ENCODE measurements at places on chromosomes 5 and 9. TPM values are rescaled to one million over a fixed set of nuclear protein-coding genes. Genes with fewer than 3 reads are reported as not detected.
A peak's percentile ranks its signal among the peaks of the same experiment; 100 is the strongest.

GRCh38 chr5:16852251-16853005 is 83.7 kb downstream of the MYO10 start:
- no peaks in the 10 kb centered on the region for H3K27me3 ChIP-seq
- no peak for DNase-seq

- peak overlapping the region; percentile 6 for H3K4me3 ChIP-seq
- DNase-seq: no peak
- H3K27ac ChIP-seq: peak overlapping the region; percentile 51
- H3K27me3 ChIP-seq: no peaks in the 10 kb centered on the region
- no peaks in the 10 kb centered on the region for H3K36me3 ChIP-seq
Observed at GRCh38 chr9:136527721-136528710, 17.8 kb downstream of the NOTCH1 start.

GRCh38 chr5:32231929-32232328 is 57.8 kb upstream of the GOLPH3 start:
- no peak for DNase-seq
- peaks cover 32% of the 10 kb centered on the region for H3K4me1 ChIP-seq
- H3K4me3 ChIP-seq: no peak overlapping the region
- H3K27ac ChIP-seq: no peak overlapping the region

- no peaks in the 10 kb centered on the region for H3K27me3 ChIP-seq
- H3K36me3 ChIP-seq: peaks cover 2% of the 10 kb centered on the region
- peaks cover 31% of the 10 kb centered on the region for H3K4me1 ChIP-seq
- DNase-seq: no peak
- peak overlapping the region; percentile 14 for H3K27ac ChIP-seq
- H3K4me3 ChIP-seq: no peak overlapping the region
Observed at GRCh38 chr5:113047234-113047633, 70.6 kb downstream of the DCP2 start.

GRCh38 chr5:151254556-151254955 is 1.6 kb downstream of the GM2A start:
- no peak overlapping the region for H3K27ac ChIP-seq
- peaks cover 15% of the 10 kb centered on the region for H3K4me1 ChIP-seq
- H3K36me3 ChIP-seq: no peaks in the 10 kb centered on the region

- no peak for DNase-seq
- peaks cover 20% of the 10 kb centered on the region for H3K36me3 ChIP-seq
- H3K27me3 ChIP-seq: no peaks in the 10 kb centered on the region
Observed at GRCh38 chr5:113017881-113018635, 41.5 kb downstream of the DCP2 start.

GRCh38 chr5:172436078-172436878 is 18.0 kb downstream of the SH3PXD2B start:
- peaks cover 8% of the 10 kb centered on the region for H3K36me3 ChIP-seq
- H3K4me3 ChIP-seq: no peak overlapping the region
- H3K4me1 ChIP-seq: peaks cover 17% of the 10 kb centered on the region
- H3K27ac ChIP-seq: no peak overlapping the region

- no peaks in the 10 kb centered on the region for H3K27me3 ChIP-seq
- peak overlapping the region; percentile 8 for H3K27ac ChIP-seq
- peaks cover 25% of the 10 kb centered on the region for H3K36me3 ChIP-seq
Observed at GRCh38 chr9:34086864-34087263, 38.2 kb upstream of the UBAP2 start.

DNA sequence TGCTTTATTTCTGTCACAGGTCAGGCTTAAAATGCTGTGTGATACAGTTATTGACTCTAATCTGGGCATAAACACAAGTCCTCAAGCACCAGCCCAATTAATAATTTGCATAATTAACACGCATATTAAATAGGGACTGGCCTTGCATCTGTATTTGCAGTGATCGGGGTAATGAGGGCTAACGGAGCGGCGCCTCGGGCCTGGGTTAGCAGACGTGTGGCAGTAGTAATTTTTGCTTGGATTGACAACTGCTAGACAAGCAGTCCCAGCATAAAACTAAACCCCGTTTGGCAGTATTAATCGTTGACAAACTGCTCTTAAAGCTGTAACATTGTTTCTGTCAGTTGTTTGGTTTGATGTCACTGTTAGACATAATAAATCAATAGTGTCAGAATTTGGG is 109.2 kb downstream of the PBX3 start:
- H3K27ac ChIP-seq: no peak overlapping the region
- peaks cover 2% of the 10 kb centered on the region for H3K36me3 ChIP-seq
- peaks cover 6% of the 10 kb centered on the region for H3K4me1 ChIP-seq
- no peak for DNase-seq

GRCh38 chr9:134204041-134204440 is 39.7 kb upstream of the RNU6ATAC start:
- H3K36me3 ChIP-seq: peaks cover 3% of the 10 kb centered on the region
- no peak overlapping the region for H3K27ac ChIP-seq
- no peak overlapping the region for H3K4me3 ChIP-seq
- no peaks in the 10 kb centered on the region for H3K27me3 ChIP-seq

DNA sequence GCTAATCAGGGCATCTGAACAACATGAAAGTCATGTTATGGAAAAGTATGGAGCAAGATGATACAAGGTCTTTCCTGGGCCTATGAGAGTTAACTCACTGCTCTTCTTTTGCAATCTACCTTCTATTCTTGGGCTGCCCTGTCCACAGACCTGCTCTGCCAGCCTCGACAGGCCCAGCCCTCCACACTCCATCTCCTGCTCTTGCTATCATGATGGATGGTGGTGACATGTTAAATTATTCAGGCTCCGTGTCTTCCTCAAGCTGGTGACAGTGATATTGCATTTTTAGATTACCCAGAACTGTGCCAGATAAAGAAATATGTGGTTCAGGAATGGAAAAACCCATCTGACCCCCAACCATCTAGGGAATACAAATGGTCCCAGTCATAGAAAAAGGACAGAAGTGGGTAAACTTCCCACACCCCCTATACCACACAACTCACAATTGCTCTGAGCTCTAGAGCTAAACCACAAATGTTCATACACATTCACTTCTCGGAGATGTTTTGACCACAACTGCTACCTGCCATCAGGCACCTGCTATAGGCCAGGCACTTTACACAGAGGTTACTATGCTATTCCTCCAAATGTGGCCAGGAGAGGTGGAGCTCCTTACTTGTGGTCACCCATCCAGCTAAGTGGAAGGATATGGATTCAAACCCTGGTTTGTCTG is 311.3 kb downstream of the ASTN2 start:
- no peak overlapping the region for H3K4me3 ChIP-seq
- DNase-seq: no peak
- no peaks in the 10 kb centered on the region for H3K36me3 ChIP-seq
- no peaks in the 10 kb centered on the region for H3K4me1 ChIP-seq
- H3K27ac ChIP-seq: peak overlapping the region; percentile 58

GRCh38 chr9:30522486-30522885 is 1862.0 kb upstream of the ACO1 start:
- H3K36me3 ChIP-seq: no peaks in the 10 kb centered on the region
- no peaks in the 10 kb centered on the region for H3K4me1 ChIP-seq
- DNase-seq: no peak
- H3K4me3 ChIP-seq: no peak overlapping the region
- H3K27me3 ChIP-seq: peaks cover 9% of the 10 kb centered on the region

DNA sequence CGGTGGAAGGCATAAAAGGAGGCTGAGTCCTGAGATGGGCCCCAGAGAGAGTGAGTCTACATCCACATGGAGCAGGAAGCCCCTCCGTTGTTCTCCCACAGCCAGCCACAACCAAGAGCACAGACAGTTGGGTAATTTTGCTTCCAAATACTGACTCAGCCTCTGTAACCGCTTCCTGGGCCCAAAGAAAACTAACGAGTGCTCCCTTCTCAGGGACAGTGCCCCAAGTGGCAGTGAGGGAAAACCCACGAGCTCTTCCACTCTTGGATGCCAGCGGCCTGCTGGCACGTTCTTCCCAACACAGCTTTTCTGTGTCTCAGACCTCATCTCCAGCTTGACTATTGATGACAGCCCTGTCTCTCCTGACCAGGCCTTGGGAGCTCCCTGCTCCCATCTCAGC is 207.6 kb downstream of the FSTL4 start:
- DNase-seq: no peak
- no peak overlapping the region for H3K4me3 ChIP-seq
- no peaks in the 10 kb centered on the region for H3K4me1 ChIP-seq
- no peaks in the 10 kb centered on the region for H3K36me3 ChIP-seq
- H3K27ac ChIP-seq: no peak overlapping the region

DNA sequence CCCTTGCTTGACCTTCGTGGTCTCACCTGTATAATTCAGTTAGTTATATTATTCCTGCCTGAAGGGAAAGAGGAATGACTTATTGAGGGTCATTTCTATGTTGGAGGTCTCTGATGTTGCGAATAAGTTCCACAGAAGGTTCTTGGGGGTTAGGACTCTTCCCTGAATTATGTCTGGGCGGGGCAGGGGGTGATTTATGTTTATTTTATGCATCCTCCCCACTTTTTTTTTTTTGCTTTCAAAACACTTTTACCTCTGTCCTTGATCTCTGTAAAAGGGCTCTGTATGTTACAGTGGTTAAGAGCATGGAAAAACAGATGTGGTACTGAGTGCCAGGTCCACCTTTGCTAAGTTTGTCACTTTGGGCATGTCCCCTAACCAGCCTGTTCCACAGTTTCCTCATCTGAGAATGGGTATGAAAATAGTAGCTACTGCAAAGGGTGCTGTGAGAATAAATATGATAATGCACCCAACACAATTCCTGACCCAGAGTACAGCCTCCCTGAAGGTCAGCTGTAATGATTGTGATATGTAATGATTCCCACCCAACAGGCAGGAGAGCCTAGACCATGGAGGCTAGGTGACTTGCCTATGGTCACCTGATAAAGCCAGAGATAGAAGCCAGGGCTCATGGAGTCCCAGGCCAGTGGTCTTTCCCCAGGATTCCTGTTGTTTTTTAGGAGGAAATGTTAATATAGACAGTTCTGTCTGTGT is 54.8 kb downstream of the SLC22A5 start:
- H3K36me3 ChIP-seq: peaks cover 2% of the 10 kb centered on the region
- H3K27ac ChIP-seq: no peak overlapping the region
- H3K4me3 ChIP-seq: no peak overlapping the region
- peaks cover 83% of the 10 kb centered on the region for H3K4me1 ChIP-seq
- no peaks in the 10 kb centered on the region for H3K27me3 ChIP-seq
- DNase-seq: no peak

- no peak overlapping the region for H3K27ac ChIP-seq
- H3K4me1 ChIP-seq: peaks cover under 1% of the 10 kb centered on the region
- no peaks in the 10 kb centered on the region for H3K36me3 ChIP-seq
Observed at GRCh38 chr9:70587201-70587600, 172.7 kb upstream of the KLF9 start.

- no peak for DNase-seq
Observed at GRCh38 chr5:58185801-58186200, 274.1 kb downstream of the PLK2 start.

GRCh38 chr9:35562895-35563780 is 41.9 kb upstream of the TESK1 start:
- H3K4me1 ChIP-seq: peaks cover 41% of the 10 kb centered on the region
- H3K27me3 ChIP-seq: no peaks in the 10 kb centered on the region
- peak overlapping the region; percentile 92 for H3K27ac ChIP-seq
- DNase-seq: no peak
- peaks cover 13% of the 10 kb centered on the region for H3K36me3 ChIP-seq

- H3K36me3 ChIP-seq: no peaks in the 10 kb centered on the region
- H3K4me3 ChIP-seq: no peak overlapping the region
- no peaks in the 10 kb centered on the region for H3K27me3 ChIP-seq
Observed at GRCh38 chr5:145923405-145923804, 13.0 kb upstream of the SH3RF2 start.

GRCh38 chr5:102921341-102922044 is 166.4 kb downstream of the PAM start:
- no peaks in the 10 kb centered on the region for H3K27me3 ChIP-seq
- no peak for DNase-seq
- no peak overlapping the region for H3K27ac ChIP-seq
- H3K36me3 ChIP-seq: peaks cover 6% of the 10 kb centered on the region
- no peak overlapping the region for H3K4me3 ChIP-seq
- H3K4me1 ChIP-seq: peaks cover 25% of the 10 kb centered on the region

The PDE8B gene
- 1.1 TPM for total RNA-seq

DNA sequence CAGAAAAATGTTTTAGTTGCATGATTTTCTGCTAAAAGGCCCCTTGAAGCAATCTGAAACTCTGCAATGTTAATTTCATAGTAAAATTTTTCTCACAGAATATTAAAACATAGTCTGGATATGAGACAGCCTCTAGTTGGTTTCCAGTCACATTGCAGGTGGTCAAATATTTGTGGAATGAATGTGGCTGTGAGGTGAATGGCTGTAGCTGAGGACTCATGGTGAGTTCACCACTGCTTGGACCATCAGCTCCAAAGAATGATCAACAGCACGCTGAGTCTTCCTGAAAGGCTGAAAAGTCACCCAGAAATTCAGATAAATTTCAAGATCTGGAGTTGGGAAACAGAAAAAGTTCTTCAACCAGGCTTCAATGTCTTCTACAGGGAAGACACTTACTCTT is 79.8 kb downstream of the MAT2B start:
- no peaks in the 10 kb centered on the region for H3K4me1 ChIP-seq
- H3K36me3 ChIP-seq: no peaks in the 10 kb centered on the region
- no peak overlapping the region for H3K4me3 ChIP-seq
- H3K27me3 ChIP-seq: peaks cover 6% of the 10 kb centered on the region
- H3K27ac ChIP-seq: no peak overlapping the region
- no peak for DNase-seq

GRCh38 chr9:38486837-38487236 is 62.6 kb upstream of the IGFBPL1 start:
- peaks cover 3% of the 10 kb centered on the region for H3K36me3 ChIP-seq
- peaks cover 8% of the 10 kb centered on the region for H3K4me1 ChIP-seq
- no peak overlapping the region for H3K4me3 ChIP-seq
- peaks cover 8% of the 10 kb centered on the region for H3K27me3 ChIP-seq
- DNase-seq: no peak
- H3K27ac ChIP-seq: no peak overlapping the region

GRCh38 chr9:37293664-37294524 is 128.6 kb upstream of the GRHPR start:
- no peak for DNase-seq
- no peaks in the 10 kb centered on the region for H3K27me3 ChIP-seq
- H3K36me3 ChIP-seq: peaks cover 3% of the 10 kb centered on the region
- H3K4me3 ChIP-seq: no peak overlapping the region
- H3K4me1 ChIP-seq: peaks cover 45% of the 10 kb centered on the region

DNA sequence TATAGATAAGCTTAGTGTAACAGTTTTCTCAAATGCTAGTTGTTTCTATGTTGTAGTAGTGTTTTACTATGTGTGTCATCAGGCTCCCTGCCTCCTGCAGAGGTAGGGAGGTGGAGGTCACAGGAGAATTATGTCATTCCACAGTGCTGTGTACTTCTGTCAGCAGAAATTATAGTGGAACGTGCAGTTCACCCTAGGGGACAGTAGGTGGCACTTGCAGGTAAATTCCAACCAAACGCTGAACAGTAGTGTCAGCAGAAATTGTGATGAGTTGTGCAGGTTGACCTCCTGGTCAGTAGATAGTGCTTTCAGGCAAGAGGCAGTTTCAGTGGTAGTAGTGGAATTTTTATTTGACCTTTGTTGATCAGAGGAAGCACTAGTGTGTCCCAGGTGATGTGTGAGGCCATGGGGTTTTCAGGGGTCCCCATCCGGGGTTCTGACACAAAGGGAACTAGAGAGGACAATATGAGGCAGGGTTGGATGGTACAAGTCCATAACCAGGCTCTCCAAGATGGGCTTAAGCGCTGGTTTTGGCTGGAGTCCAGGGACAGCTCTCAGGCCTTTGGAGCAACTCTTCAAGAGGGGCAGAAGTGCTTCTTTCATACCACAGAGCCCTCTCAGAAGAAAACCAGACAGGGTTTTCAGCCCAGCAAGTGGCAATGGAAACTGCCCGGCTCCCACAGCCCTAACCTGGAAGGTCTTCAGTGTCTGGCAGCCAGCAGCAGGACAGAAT is 402.9 kb downstream of the CYLC2 start:
- peak; percentile 46 for DNase-seq
- no peak overlapping the region for H3K4me3 ChIP-seq
- H3K36me3 ChIP-seq: no peaks in the 10 kb centered on the region
- no peaks in the 10 kb centered on the region for H3K4me1 ChIP-seq
- H3K27ac ChIP-seq: no peak overlapping the region

The PCDHGB1 gene
- 2.7 TPM for total RNA-seq
